HT1080 (cell line): ENCODE measurements at places on chromosomes 3 and 15.

- DNase-seq = no peak
Observed at GRCh38 chr3:168417016-168417415, 321.3 kb upstream of the GOLIM4 start.

DNA sequence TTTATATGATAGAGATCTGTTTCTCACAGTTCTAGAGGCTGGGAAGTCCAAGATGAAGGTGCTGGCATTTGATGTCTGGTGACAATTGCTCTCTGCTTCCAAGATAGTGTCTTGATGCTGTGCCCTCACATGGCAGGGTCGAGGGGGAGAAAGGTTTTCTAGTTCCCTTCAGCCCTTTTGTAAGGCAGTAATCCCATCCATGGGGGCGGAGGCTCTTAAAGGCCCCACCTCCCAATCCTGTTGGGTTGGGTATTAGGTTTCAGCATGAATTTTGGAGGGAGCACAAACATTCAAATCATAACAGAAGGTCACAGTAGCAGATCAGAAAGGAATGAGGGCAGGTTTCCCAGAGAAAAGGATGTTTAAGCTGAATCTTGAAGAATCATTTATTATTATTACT lies 601.7 kb upstream of the ZNF717 start:
- no peak for DNase-seq

GRCh38 chr3:171028025-171028778 lies 1.7 kb upstream of the SLC2A2 start:
- peak; percentile 29 for DNase-seq

DNA sequence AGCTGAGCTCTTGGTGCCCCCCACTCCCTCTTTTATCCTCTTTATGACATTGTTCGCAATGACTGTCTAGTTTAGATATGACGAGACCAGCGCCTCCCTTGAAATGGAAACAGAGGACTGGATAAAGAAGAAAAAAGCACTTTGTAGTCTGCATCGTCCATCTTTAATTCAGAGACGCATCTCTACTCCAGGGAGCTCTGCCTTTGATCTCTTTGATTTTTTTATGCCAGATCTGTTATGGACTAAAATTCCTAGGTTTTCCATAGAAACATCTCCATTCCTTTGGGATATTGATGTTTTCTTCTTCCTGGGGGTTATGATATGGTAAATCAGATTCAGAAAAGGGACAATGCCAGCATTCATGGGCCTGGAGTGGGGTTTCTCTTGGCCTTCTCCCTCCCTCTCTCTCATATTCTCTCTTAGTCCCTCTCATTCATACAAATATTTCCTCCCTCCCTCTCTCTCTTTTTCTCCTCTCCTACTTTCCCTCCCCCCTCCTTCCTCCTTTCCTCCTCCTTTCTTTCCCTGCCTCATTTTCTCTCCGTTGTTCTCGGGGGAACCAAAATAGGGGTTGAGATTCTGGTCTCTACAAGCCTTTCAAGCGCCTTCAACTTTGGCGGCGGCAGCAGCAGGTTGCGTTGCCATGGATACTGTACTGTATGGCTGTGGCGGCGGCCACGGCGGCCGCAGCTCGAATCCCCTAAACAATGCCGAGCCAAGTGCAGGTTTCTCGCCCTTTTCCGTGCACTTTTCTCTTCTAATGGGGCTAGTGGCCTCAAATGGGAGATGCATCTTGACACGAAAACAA lies 45.5 kb downstream of the ZIC4 start:
- no peak for DNase-seq

- no peak for DNase-seq
Observed at GRCh38 chr3:169090559-169090958, 573.0 kb downstream of the MECOM start.

- DNase-seq = no peak
Observed at GRCh38 chr15:86062646-86063243, 16.9 kb upstream of the AGBL1 start.

DNA sequence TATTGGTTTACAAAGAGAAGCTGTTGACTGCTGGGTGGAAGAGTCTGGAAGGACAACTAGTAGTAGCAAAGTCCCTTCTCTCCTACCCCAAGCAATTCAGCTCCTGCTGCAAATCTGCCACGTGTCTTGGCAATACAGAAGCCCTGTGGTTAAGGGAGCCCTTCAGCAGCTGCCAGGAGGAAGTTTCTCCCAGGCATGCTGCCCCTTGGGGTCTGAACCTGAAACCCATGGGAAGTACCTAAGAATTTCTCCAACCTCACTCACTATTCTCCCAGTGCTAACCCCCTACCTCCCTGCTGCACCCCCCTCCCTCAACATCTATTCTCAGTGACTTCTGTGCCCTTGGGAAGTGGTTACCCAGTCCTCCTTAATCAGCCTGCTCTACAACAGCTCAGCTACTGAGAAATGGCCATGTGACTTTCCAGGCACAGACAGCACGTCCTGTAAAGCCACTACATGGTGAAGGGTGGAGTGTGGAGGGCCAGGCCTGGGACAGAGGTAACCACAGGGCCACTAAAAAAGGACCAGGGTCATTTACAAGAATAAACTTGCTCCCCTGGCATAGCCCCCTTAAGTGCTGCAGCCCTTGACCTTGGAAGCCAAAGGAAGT lies 316.6 kb downstream of the NTRK3 start:
- peak; percentile 14 for DNase-seq

DNA sequence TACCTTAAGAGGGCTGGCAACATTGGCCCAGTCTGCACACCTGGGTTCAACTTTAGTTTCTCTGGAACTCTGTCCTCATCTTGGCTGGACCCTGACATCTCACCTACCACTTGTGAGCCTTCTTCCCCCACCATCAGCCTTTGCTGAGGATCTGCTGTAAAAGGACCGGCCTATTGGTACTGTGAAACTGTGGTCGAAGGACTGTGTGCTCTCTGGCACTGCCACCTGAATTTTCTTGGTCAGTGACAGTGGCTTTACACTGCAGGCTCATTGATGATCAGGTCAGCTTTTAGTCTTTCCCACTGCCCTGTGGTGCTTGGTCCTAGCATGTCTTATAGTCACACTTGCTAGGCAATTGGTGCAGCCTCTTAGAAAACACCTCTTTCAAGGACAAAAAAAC lies 86.9 kb downstream of the PEX5L start:
- no peak for DNase-seq

GRCh38 chr3:123258811-123259420 lies 57.2 kb downstream of the SEC22A start:
- DNase-seq = peak; percentile 73

DNA sequence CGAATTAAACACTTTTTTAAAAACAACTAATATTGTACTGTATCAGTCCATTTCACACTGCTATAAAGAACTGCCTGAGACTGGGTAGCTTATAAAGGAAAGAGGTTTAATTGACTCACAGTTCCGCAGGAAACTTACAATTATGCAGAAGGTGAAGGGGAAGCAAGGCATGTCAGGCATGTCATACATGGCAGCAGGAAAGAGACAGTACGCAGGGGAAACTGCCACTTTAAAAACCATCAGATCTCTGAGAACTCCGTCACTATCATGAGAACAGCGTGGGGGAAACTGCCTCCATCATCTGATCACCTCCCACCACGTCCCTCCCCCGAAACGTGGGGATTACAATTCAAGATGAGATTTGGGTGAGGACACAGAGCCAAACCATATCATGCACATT lies 162.8 kb upstream of the TPM1 start:
- no peak for DNase-seq

DNA sequence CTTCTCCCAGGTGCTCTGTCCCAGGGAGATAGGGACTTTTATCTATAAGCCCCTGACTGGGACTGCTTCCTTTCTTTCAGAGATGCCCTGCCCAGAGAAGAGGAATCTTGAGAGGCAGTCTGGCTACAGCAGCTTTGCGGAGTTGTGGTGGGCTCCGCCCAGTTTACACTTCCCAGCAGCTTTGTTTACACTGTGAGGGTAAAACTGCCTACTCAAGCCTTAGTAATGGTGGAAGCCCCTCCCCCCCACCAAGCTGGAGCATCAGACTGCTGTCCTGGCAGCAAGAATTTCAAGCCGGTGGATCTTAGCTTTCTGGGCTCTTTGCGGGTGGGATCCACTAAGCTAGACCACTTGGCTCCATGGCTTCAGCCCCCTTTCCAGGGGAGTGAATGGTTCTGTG lies 253.8 kb upstream of the ARL6 start:
- peak; percentile 30 for DNase-seq

DNA sequence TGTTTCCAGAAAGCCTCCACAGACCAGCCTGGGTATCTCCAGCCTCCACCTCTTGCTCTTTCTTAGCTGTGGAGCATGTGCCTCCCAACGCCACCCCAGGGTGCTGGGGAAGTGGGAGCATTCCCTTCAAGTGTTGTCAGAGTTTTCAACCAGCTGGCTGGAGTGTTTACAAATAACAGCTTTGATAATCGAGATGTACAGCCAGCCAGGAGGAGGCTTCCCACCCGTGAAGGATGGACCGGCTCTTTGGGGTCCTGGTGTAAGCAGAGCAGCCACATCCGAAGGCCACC lies 8.5 kb upstream of the OXTR start:
- no peak for DNase-seq

GRCh38 chr15:35624881-35625280 lies 78.9 kb upstream of the DPH6 start:
- no peak for DNase-seq

DNA sequence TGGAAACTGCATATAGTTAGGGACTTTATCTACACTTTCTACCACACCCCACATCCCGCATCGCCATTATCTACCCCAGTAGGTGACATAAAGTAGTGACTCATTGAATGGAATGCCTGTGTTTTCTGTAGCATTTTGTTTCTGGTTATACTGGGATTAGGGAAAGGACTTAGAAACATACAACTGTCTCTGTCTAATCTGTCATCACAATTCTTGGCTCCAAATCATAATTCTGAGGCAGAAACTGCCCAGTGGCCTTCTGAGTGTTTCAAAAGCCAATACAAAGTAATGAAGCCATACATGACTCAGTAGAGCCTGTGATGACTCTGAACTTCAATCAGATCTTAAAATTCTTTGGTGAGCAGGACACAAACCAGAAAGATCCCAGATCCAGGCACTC lies 115.7 kb upstream of the CHRM5 start:
- DNase-seq = peak; percentile 89

DNA sequence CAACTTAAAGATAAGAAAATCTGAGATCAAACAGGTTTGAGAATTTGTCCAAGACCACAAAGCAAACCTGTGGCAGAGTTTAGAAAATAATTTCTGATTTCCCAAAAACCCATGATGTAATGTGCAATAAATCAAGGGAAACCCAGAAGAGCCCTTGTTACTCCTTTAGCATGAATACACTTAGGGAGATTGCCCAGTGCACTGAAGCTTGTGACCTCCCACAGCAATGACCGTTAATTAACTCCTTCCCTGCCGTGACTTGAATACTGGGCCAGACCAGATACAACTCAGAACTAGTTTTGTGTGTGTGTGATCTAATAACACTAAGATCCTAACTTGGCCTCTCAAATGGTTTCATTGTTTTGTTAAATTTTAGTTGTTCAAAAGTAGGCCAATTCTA lies 2.5 kb downstream of the PRKAR2A start:
- no peak for DNase-seq

DNA sequence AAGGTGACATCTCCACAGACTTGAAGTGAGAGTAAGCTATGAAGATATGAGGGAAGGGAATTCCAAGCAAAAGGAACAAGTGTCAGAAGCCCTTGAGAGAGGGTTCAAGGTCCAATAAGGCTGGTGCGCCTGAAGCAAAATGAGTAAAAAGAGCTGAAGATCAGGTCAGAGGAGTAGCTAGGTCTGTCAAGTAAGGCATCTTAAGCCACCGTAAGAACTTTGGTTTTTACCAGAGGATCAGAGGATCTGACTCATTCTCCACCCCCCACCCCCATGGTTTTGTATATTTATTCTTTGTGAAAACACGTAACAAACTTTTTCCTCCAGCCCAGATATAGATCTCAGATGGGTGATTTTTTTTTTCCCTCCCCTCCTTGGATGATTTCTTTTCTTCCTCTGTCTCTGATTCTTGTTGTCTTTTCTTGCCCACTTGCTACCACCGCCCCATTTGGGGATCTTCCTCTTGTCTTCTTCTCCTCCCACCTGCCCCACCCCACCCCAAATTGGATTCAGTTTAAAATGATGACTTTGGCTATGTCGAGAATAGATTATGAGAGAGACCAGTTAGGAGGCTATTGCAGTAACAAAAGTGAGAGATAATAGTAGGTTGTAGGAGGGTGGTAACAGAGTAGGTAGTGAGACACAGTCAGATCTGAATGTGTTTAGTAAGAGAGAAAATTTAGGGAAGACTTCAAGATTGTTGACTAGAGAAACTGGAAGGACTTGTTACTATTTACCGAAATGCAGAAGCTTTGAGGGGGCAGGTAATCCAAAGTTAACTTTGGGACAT lies 6.1 kb downstream of the TRMT10C start:
- no peak for DNase-seq

DNA sequence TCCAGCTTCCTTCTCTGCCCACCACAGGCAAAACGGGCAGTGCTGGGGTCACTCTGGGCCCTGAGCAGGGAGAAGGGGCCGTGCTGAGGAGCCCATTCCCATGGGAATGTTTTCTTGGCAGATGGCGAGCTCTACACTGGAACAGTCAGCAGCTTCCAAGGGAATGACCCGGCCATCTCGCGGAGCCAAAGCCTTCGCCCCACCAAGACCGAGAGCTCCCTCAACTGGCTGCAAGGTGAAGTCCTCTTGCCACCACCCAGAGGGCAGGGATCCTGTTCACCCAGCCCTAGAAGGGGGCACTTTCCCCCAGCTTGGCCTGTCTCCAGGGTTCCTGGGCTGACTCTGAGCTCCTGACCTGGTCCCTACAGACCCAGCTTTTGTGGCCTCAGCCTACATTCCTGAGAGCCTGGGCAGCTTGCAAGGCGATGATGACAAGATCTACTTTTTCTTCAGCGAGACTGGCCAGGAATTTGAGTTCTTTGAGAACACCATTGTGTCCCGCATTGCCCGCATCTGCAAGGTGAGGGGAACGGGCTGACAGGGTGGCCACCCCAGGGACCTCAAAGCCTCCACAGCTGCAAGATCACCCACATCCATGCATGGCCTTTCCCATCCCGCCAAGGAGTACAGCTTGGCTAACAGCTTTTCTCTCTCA lies 12.4 kb downstream of the CIB1 start:
- peak; percentile 68 for DNase-seq

GRCh38 chr3:24197809-24198208 lies 252.7 kb downstream of the NR1D2 start:
- DNase-seq = no peak

- DNase-seq = no peak
Observed at GRCh38 chr3:56689303-56689702, 6.2 kb upstream of the TASOR start.

DNA sequence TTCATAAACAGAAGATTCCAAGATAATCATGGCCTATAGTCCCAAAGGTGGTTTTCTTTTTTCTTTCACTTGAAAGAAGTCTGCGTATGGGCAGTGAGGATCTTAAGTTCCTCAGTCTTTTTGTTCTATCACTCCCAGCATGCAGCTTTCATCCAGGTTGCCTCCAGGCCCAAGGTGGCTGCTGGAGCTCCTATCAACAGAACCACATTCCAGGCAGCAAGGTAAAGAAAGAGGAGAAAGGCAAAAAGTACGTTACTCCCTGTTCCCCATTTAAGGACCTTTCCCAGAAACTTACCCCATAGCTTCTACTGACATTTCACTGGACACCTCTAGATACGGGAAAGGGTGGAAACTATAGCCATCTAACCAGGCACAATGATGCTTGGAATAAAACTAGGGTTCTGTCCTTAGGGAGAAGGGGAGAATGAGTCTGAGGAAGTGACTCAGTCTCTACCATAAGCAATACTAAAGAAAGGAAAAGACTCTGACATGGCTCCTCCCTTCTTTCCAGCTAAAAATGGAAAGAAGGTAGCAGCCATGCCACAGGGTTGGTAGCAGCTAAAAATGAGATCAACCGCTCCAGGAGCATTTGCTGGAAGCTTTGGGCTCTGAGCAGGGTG lies 313.9 kb upstream of the NR2E3 start:
- DNase-seq = peak; percentile 75

- DNase-seq = no peak
Observed at GRCh38 chr3:150443331-150443741, 35.2 kb downstream of the TSC22D2 start.
